ENCODE measurements at places on chromosomes 1 and 21.
A peak's percentile ranks its signal among the peaks of the same experiment; 100 is the strongest.

- no peak for DNase-seq
Observed at GRCh38 chr21:17976139-17976538, 157.0 kb upstream of the C21orf91 start.

DNA sequence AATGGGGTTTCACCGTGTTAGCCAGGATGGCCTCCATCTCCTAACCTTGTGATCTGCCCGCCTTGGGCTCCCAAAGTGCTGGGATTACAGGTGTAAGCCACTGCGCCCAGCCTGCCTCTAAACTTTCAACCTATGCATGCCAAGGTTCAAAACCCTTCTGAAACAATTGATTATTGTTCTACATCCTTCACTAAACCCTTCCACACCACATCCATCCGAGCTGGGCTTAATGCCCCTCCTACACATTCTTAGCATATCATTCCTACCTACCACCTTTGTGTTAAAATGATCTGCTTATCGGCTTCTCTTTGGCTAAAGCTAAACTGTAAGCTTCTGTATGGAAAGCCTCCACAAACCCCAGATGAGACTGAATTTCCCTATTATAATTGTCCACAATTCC, 40.8 kb upstream of the DOCK7 start:
- no peak for DNase-seq

- DNase-seq: peak; percentile 100
Observed at GRCh38 chr1:43650310-43651085, 549 bp downstream of the KDM4A start.

- no peak for DNase-seq
Observed at GRCh38 chr1:203799157-203799556, 3.7 kb downstream of the ZBED6 start.

GRCh38 chr1:208343226-208343625, 99.0 kb upstream of the PLXNA2 start:
- DNase-seq: no peak

- DNase-seq: no peak
Observed at GRCh38 chr1:8908388-8909151, 30.1 kb upstream of the ENO1 start.

GRCh38 chr1:85224734-85225623, 24.2 kb upstream of the SYDE2 start:
- DNase-seq: peak; percentile 87

GRCh38 chr1:195939844-195940243, 668.4 kb downstream of the KCNT2 start:
- DNase-seq: no peak

All from NCI-H748 treated with DMSO at 0.1 percent for 48 hours (cell line).